ENCODE measurements at places on chromosomes 4 and X.

DNA sequence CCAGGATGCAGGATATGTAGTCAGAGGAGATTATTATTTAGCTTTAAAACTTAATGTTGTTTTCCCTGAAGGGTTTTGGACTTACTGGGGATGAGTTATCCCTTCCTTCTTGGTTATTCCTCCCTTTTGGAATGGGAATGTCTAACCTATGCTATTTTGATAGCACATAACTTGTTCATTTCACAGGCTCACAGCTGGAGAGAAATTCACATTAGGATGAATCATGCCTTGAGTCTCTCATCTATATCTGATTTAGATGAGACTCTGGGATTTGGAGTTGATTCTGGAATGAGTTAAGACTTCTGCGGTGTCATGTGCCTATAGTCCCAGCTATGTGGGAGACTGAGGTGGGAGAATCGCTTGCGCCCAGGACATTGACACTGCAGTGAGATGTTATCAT lies 81.1 kb downstream of the ATP11C start:
- no peak for DNase-seq

- DNase-seq: no peak
Observed at GRCh38 chrX:13387666-13388494, 68.0 kb upstream of the ATXN3L start.

DNA sequence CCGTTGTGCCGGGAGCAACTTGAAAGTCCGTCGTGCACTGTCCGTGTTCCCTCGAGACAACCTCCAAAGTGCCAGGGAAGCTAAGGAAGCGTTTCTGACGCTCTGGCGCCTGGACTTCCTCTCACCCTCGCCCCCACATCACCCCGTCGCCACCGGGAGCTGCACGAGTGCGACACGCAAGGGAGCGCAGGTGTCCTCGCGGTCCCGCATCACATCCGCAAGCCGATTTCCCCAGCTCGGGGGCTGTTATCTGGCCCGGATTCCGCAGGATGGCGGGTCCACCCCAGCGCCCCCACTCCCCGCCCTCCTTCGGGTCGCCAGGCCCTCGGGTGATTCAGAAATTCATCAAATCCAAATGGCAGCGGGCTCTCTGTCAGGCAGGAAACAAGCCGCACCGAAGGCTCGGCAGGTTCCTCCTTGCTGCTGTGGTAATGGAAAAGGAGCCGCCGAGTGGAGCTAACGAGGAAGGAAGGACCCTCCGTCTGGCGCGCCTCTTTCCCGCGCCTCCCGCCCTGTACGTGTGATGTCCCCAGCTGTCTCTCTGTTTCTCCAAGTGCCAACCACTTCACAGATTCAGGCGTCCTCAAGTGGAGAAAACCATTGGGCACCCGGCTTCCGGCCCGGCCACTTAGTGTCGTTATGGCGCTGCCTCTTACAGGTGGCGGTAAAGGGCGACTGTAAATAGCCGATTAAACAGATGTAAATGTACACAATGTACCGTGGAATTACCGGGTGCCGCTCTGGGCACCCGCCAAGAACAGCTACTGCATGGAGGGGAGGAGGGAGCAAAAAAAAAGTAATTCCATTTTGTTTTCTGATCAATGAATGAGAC lies 921 bp upstream of the SETD7 start:
- peak; percentile 76 for DNase-seq

DNA sequence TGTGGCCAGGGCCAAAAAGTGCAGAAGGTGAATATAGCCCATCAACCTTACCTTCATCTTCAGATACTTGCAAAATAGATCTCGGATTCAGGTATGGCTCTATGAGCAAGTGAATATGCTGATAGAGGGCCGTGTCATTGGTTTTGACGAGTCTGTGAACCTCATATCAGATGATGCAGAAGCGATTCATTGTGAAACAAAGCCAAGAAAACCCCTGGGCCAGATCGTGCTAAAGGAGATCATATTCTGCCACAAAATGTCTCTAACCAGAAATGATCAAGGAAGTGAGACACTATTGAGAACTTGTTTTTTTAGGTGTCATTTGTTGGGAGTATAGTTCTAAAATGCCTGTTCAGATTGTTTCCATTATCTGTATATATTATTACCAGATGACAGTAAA lies 48.3 kb downstream of the PDK3 start:
- no peak for DNase-seq

- DNase-seq: no peak
Observed at GRCh38 chrX:69089203-69089602, 76.0 kb downstream of the PJA1 start.

DNA sequence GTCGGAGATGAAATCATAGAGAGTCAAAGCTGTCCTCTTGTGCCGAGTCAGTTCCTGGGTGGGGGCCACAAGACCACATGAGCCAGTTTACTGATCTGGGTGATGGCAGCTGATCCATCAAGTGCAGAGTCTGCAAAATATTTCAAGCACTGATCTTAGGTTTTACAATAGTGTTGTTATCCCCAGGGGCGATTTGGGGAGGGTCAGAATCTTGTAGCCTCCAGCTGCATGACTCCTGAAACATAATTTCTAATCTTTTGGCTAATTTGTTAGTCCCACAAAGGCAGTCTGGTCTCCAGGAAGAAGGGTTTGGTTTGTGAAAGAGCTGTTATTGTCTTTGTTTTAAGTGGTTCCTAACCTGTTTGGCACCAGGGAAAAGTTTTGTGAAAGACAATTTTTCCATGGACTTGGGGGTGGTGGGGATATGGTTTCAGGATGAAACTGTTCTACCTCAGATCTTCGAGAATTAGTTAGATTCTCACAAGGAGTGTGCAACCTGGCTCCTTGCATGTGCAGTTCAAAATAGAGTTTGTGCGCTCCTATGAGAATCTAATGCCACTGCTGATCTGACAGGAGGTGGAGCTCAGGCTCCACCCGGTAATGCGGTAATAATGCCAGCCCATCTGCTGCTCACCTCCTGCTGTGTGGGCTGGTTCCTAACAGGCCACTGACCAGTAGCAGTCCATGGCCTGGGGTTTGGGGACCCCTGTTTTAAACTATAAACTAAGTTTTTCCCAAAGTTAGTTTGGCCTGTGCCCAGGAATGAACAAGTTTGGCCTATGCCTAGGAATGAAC lies 29.2 kb downstream of the METAP1 start:
- DNase-seq: no peak

DNA sequence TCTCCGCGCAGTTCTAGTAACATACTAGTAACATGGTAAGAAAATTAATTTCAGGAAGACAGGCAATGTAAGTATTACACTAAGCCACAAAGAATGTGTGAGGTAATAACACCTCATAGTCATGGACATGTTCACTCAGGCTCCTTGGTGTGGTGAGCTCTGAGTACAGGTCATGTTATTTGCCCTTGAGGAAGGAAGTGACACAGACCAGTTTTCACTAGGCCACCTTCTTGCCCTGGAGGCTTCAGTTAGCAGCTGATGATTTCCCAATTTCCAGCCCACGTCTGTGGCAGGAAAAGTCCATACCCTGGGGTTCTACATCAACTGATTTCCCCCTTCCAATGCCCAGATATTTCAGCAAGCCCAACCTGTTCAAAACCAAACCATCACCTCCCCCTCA lies 6.7 kb downstream of the APOO start:
- DNase-seq: no peak

- no peak for DNase-seq
Observed at GRCh38 chr4:83855044-83855443, 319.1 kb downstream of the GPAT3 start.

DNA sequence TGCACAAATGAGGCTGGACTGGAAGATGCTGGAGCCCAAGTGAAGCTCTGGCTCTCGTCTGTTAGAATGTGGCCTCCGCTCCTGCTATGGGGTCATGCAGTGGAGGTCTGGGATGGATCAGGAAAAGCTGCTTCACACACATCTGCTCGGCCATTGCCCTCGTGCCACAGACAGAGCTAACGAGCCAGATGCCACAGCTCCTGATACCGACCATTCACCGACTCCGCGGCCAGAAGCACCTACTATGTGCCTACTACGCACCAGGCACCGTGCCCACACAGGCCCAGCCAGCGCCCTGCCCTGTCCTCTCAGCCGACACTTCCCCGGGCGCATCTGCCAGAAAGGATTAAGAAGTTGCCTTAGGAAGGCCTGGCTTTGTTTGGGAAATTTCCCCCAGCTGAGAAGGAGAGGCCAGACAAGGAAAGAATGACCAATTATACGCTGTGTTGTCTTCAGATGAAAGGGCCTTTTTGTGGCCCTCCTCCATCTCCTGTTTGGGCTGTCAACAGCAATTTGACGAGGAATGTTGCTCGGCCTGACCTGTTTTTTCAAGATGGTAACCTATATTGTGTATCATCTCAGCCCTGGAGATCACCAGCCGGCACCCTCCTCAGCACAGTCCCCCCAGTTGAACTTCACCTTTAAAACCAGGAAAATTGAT lies 34.3 kb downstream of the HMX1 start:
- DNase-seq: peak; percentile 26

- no peak for DNase-seq
Observed at GRCh38 chr4:154014407-154015321, 225.8 kb upstream of the SFRP2 start.

DNA sequence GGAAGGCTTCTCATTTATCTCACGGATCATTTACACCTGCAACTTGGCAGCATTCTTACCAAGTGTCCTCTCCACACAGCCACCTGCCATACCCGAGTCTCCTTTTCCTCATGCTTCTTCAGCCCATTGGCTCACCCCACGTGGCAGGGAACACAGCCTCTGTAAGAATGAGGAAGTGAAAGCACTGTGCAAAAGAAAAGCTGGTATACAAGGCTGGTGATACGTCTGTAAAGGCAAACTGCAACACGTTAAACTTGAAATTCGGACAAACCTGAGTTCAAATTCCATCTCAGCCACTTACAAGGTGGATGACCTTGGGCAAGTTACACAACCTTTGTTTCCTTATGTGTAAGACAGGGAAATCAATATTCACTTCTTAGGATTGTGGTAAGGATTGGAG lies 164.0 kb upstream of the RASGEF1B start:
- DNase-seq: peak; percentile 84

DNA sequence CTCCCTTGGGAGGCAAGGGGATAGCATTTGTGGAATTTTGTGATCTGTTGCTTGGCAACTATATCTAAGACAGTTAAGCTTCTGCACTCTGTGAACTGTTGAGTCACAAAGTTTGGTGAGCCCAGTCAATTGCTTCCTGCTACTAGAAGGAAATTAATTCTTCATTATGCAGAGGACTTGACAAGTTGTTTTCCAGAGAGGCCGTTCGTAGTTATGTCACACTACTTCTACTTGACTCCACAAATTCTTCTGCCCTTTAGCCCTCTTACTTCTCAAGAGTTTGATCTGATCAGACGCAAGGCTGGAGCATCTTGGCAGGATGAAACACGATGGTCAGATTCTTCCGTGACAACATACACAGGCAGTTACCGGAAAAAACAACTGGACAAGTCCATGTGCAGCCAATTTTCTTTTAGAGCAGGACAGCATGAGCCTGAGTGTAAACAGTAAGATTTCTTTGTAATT lies at the start of gene C4orf51:
Gene C4orf51, plus strand, starts transcription at position 156 of the 465 bp plus-strand sequence. Its CDS starts 58 bp downstream, at position 214.
- DNase-seq: no peak

DNA sequence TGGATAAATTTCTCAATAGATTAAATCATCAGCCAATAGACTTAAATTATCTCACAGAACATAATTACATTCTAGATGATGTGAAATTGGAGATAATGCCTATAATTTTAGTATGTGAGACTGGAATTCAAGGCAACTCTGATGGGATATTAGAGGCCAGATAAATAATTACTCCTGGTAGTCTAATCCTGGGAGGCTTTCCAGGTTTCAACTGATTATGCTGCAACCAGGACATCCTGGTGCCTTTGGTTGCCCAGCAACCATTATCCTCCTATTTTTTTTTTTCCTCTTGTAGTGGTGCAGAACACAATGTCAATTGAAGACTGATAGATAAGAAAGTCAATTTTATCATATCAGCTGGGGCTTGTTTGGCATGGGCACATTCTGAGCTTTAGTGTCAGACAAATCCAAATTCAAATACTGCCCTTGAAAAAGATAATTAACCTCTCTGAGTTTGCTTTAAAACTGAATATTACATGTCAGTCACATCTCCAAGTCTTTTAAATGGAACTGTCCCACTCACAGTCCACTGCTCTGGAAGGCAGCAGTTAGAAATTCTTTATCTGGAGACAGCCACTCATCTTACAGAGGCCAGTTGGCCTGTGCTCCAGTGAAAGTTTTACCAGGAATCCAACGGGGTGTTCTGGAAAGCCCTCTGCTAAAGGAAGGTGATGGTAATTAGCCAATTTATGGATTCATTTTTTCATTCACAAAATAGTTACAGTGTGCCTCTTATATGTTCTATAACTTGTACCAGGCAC lies 95.3 kb upstream of the GUCY1A1 start:
- DNase-seq: no peak

GRCh38 chrX:11944501-11944900 lies 186.5 kb downstream of the MSL3 start:
- no peak for DNase-seq

- no peak for DNase-seq
Observed at GRCh38 chrX:129718676-129719075, 20.1 kb upstream of the XPNPEP2 start.

DNA sequence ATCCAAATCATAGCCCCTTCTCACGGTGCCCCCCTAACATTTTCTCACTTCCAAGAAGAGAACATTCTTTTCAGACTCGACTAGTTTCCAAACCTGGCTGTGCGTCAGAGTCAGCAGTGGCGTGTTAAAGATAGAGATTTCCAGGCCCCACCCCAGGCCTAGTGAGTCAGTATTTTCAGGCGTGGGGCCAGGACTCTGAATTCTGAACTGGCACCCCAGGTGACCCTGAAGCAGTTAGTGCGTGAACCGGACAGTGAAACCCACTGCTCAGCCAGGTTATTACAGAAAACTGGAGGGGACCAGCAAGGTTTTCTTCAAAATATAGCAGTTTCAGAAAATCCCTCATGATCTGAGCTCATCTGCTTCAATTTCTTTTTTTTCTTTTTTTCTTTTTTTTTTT lies 35.0 kb upstream of the BCOR start:
- no peak for DNase-seq

- DNase-seq: no peak
Observed at GRCh38 chrX:104513162-104513561, 52.8 kb upstream of the IL1RAPL2 start.

GRCh38 chr4:101067383-101067782 lies 279.9 kb downstream of the PPP3CA start:
- DNase-seq: no peak

GRCh38 chr4:72843466-72843865 lies 226.1 kb downstream of the COX18 start:
- no peak for DNase-seq

DNA sequence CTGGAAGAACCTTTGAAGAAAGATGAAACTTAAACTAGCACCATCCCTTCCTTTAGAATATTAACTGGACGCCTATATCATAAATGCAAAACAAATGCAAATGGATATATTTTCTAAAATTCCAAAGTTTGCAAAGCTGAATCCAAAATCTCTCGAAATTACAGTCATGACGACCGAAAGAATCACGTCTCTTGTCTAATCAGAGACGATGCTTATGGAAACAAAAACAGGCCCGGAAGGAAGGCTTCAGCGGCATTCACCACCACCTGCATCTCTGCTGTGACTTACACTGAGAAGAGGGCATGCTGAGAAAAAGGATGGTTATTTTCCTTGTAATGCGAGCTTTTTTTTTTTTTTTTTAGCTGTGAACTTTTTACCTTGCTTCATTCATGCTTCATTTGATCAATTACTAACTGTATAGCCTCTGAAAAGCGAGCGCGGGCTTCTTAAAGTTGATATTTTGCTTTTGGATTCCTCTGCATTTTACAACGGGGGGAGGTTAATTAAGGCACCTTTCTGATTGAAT lies 209.3 kb downstream of the SOWAHB start:
- no peak for DNase-seq

GRCh38 chr4:16111533-16111932 lies 27.7 kb upstream of the PROM1 start:
- DNase-seq: no peak

- DNase-seq: no peak
Observed at GRCh38 chr4:102535398-102536082, 34.4 kb downstream of the NFKB1 start.

All from pons (tissue), 1 donor.